ENCODE measurements at places on chromosomes 12 and 14.

GRCh38 chr12:2297658-2298057 is 244.9 kb downstream of the CACNA1C start:
- DNase-seq: no peak

DNA sequence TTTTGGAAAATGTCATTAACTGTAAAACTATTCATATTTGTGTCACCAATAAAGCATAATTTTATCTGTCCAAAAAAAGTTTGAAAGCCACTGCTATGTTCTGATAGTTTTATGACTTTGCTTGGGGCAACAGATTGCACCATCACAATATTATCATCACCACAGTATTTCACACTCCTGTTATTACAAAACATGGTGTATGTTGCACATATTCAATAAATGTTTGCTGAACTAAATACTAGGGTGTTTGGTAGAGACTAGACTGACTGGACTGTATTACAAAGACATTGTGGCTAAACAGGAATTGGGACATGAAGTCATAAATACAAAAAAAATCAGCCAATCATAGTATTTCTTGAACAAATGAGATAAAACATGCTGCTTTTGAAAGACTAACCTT is 55.1 kb downstream of the PAWR start:
- no peak for DNase-seq

DNA sequence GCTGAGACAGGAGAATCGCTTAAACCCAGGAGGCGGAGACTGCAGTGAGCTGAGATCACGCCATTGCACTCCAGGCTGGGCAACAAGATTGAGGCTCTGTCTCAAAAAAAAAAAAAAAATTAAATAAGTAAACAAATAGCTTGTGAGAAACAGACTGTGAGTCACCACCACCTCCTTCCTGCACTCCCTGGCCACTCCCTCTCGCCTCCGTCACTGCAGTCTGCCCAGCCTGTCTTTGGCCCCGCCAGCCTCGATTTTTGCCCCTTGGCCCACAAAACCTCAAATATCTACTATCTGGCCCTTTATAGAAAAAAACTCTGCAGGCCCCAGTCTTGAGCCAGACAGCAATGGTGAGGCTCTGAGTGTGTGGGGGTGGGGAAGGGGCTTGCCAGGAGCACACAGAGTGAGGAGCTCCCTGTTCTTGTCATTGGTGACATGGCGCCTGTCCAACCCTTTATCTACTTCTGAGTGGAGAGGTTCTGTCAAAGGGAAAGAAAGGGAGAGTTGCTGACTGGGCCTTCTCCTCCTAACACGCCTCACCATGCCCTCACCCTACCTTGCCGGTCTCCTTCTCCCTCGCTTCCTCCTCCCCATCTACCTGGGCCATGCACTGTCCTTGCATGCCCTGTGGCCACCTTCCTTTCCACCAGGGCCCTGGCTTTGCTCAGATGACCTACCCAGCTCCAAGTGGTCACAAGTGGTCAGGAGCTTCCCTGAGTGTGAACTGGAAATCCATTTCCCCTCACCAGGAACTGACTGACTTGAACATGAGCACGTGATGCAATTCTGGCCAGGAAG is 22.1 kb downstream of the LGMN start:
- DNase-seq: peak; percentile 43

- DNase-seq: no peak
Measured at GRCh38 chr12:15979096-15980092, 68.3 kb downstream of the DERA start.

DNA sequence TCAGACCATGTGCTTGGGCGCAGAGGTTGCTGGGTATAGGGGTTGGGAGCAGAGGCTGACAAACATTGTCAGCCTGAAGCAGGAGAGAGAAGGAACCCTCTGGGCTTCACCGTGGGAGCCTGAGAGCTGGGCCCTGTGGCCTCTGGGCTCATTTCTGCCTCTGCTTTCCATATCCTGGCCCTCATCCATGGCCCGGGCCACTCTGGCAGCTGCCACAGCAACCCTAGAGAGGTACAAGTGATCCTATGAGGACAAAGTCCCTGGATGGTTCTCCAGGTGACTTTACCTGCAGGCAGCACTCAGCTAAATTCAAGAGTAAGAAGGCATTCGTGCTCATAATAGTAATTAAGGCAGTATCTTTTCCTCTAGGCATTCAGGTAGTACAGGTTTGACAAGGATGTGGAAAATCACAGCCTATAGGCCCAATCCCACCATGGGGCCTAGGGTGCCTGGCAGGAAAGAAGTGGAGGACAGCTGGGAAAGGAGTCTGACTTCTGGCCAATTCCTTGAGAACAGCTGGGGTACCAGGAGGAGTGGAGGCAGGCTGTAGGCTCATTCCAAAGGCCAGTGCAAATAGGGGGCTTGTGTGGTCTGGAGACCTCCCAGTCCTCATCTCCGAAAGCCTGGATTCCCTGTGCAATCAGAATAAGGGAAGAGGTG is 3.6 kb upstream of the TTC7B start:
- DNase-seq: no peak
